ENCODE measurements at places on chromosomes 12 and 14.
A peak's percentile ranks its signal among the peaks of the same experiment; 100 is the strongest.

DNA sequence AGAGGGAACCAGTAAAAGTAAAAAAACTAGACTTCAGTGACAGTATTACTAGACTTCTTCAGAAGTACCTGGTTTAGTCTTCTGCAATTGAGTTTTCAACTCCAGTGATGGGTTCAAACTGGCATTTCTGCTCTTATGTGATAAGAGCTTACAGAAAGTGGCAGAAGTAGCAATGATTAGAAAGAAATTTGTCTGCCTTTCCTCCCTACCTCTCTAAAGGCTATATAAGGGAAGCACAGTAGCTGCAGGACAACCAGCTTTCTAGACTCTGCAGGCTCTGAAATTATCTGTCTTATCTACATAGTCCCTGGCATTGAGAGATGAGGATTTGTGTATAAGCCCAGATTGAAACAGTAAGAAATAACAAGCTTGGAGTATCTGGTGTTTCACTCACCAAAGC lies 107.5 kb downstream of the DAAM1 start:
- no peak for DNase-seq

DNA sequence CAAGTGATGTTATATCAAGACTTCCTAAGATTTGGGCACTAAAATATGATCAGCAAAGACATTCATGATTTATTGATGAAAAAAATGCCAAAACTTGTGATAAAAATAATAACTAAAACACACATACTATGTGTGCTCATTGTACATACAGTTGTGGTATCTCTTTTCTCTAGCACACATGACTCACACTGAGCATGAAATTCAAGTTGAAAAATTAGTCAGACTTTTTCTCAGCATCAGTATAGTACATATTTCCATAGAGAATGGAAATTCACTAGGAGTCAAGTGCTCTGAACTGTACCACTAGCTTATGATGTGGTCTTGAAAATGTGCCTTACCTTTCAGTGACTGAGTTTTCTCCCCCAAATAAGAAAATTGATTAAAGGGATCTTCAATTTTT lies 471.8 kb upstream of the FLRT2 start:
- DNase-seq, result no peak

DNA sequence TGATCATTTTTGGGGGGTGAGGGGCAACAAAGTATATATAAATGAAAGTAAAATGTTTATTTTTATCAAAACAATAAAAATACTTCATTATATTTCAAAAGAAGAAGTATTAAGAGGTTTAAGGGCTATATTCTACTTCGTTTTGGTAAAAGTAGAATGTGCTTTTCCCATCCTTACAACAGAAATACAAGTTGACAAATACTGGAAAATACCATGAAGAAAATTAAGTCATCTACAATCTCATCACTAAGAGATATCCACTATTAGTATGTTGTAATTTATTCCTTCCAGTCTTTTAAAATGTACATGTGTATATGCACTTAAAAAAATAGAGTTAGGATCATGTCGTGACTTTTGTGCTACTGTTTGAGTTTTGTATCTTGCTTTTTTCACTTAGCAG lies 92.8 kb downstream of the PCNX1 start:
- DNase-seq, result no peak

GRCh38 chr14:99549684-99550083 lies 54.3 kb downstream of the CCDC85C start:
- DNase-seq, result no peak

- DNase-seq, result no peak
These were observed 143.8 kb upstream of the SLC38A2 start for GRCh38 chr12:46516238-46516932.

DNA sequence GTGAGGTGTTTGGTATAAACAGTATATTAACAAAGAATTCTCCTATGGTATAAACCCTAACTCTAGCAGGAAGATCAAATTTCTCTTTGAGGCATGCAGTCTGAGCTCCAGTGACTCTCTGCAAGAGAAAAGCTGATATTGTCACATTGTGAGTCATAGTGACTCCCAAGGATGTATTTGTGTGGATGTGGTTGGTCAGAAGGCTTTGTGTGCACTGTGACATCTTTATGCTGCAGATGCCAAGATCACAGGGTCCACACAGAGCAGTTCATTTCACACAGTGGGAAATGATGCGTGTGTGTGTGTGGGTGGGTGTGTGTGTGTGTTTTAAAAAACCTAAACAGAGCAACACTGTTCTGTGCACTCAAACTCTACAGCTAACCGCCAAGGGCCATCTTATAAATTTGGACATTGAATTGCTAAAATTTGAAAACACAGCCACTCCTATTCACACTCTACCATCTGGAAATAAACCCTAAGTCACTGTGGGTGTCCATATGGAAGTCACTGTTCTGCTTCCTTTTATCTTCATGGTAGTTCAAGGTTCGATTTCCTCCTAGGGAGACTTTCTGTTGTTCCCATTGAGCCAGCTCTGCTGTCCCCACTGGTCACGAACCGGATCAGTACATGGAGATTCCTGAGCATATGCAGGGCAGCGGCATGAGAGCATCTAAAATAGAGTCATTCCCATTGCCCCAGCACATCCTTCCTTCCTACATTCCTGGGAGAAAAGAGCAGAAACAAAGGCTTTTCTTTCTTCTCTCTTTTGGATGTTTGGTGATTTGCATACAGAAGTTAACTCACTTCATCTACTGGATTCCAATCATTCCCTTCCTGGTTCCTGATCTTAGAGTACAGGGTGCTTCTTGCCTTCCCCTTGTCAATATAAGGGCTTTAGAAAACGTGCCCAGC lies 727.6 kb downstream of the DIO2 start:
- DNase-seq, result no peak

DNA sequence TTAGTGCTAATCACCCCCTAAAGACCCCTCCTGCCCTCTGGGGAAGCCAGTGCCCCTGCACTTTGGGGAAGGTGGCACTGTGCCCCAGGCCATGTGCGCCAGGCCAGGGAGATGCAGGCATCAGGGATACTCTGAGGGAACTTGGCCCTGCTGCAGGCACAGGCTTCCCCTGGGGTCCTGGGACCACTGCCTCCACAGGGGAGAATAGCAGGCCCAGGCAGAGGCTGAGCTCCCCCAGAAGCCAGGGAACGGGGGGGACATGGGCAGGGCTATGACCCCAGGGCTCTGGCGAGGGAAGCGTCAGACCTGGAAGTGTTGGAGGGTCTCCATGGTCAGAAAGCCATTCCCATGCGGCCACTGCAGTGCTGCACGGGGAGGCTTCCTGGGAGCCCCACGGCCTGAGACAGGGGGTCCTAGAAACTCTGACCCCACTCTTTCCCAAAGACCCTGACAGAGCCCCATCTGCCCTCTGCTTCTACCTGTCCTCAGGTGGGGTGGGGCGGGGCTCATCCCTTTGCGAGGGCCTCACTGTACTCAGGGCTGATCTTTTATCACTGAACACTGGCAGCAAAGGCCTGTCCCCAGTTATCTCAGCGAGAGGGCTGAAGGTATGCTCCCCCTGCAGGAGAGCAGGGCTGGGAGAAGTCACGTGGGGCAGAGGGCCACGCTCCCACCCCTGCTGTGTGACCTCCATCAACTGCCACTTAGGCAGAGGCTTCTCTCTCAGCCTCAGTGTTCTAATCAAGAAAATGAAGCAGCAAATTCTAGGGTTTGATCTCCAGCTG lies 160.0 kb downstream of the CALM1 start:
- DNase-seq, result no peak

DNA sequence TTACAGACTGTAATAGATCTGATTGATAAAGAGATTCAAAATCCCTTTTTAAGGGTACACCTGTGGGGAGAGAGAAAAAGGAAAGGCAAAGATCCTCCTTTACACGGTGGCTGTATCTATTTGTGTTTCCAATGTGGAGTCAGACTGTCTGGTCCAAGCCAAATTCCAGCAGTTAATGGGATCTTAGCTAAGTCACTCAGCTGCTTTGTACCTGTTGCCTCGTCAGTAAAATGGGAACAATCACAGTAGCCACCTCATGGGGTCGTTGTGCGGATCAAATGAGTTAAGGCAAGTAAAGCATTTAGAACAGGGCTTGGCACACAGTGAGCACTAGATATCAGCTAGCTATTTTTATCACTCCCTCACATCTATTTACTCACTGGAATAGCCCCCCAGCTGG lies 46.9 kb downstream of the EFCAB11 start:
- no peak for DNase-seq

DNA sequence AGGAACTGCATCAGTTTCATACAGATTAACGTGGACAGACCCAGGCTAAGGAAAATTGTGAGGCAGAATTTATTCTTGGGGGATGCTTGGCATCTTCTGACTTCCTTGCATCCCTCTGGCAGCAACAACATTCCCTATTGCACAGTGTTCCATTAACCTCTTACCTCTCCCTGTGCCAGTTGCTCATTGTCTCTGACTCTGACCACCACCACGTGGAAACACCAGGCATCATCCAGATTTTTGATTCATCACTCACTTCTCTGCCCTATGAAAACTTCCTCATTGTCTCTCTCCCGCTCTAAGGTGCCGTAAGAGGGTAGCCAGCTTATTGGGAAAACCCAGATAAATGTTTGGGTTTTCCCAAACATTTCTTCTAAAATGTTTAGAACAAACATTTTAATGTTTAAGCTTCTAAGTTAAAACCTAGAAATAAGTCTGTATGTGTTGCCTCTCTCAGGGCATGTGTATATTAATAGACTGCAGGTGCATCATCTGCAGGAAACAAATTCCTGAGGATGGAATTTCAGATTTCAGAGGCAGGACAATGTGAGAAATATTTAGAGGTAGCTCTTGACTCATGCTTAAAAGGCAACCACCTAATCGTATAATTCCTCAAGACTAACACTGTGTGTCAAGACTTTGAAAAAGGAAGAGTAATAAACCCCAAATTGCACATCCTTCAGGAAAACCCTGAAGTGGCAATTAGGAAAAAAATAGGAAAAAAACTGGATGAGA lies 64.5 kb upstream of the SLC35F4 start:
- DNase-seq, result no peak

GRCh38 chr12:6766651-6767349 lies 637 bp downstream of the PTMS start:
- DNase-seq, result peak; percentile 91

GRCh38 chr12:54006559-54007220 lies 2.1 kb upstream of the HOXC8 start:
- DNase-seq, result no peak

DNA sequence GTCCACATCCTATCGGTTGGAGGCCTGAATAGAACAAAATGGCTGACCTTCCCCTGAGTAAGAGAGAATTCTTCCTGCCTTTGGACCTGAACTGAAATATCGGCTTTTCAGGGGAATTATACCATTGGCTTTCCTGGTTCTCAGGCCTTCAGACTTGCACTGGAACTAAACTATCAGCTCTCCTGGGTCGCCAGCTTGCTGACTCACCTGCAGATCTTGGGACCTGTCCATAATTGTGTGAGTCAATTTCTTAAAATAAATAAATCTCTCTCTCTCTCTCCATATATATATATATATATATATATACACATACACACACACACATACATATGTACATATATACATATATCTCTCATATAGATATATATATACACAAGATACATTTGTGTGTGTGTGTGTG lies 41.6 kb downstream of the KCNK10 start:
- DNase-seq, result no peak

GRCh38 chr12:6084261-6084968 lies 40.1 kb downstream of the VWF start:
- DNase-seq, result no peak

DNA sequence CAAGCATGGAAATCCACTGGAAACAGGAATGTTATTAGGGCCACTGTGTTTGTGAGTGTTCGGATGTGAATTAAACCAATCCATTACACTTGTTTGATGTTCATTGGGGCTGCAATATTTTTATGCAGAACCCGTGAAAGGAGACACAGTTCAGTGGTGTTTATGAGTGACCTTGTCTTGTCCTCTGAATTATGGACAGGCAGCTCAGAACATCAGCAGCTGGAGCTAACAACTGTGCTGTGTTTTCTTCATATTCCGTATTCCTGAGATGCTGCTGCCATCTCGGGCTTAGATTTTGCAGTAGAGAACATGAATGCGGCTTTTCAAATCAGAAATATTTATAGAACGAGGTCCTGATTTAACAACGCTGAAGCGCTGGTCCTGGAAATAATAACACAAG lies 20.3 kb upstream of the CACNA1C start:
- no peak for DNase-seq

DNA sequence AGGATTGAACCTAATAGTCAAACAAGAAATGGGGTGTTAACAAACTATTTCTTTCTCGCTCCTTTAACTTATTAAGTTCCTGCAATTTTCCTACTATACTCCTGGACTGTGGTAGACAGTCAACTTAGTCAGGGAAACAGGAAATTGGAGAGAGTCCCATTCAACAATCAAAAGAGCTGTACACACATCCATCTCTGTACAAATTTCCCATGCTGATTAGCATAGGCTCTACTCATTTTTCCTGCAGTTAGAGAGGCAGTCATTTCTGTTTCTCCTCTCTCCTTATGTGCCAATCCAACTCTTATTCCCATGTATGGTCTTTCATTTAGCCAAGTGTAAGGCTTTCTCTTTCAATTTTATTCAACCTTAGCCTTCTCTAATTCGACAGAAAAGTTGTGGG lies 1168.5 kb upstream of the FLRT2 start:
- no peak for DNase-seq

GRCh38 chr12:89709995-89710872 lies 1.6 kb upstream of the ATP2B1 start:
- DNase-seq, result peak; percentile 46

DNA sequence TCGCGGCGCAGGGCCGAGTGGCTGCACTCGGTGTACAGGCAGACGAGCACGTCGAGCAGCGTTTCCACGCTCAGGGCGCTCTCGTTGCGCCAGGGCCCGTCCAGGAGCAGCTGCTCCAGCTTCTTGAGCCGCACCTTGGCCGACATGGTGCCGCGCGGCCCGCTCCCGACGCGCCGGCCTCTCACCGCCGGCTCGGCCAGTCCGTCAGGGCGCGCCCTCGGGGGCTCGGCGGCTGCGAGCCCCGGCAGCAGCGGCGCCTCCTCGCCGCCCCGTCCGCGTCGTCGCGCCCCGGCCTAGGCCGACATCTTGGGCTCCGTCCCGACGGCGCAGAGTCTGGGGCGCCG lies 349 bp downstream of the CDC42BPB start:
- DNase-seq, result no peak

GRCh38 chr12:106631150-106631549 lies 48.3 kb downstream of the RFX4 start:
- no peak for DNase-seq

GRCh38 chr12:65408441-65408840 lies 130.0 kb downstream of the MSRB3 start:
- DNase-seq, result no peak

All from progenitor cell of endocrine pancreas (in vitro differentiated cells).